Astrocyte of the spinal cord (primary cell): ENCODE measurements at places on chromosomes 16 and 17.
A peak's percentile ranks its signal among the peaks of the same experiment; 100 is the strongest.

DNA sequence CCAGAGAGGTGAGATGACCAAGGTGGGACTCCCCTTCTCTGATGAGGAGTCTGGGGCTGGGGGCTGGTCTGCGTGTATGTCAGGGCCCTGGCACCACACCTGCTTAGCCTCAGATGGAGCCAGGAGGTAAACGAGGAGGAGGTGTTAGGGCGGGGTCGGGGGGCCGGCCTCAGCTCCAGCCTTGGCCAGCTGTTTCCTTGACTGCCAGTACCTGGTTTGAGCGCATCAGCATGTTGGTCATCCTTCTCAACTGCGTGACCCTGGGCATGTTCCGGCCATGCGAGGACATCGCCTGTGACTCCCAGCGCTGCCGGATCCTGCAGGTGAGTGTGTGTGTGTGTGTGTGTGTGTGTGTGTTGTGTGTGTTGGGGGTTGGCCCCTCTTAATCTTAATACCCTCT, 8.1 kb downstream of the CACNA1G start:
- DNase-seq: no peak

GRCh38 chr17:2259769-2260536, 43.6 kb downstream of the SMG6 start:
- DNase-seq: peak; percentile 54

DNA sequence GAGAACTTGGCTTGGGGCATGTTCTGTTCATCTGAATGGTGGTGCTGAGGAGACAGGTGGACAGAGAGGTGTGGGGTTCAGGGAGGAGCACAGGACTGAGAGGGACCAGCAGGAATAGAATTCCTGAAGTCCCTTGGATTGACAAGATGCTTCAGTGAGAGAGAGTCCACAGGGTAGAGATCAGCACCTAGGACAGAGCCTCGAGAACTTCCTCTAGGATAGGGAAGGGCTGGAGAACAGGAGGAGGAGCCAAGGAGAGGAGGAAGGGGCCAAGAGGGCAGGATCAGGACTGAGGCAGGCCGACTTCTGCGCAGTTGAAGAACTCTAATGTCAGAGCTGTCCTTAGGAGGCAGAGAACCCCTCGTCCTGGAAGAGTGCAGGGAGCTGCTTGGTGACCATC, 138.4 kb downstream of the PRKCB start:
- no peak for DNase-seq

GRCh38 chr16:77207030-77207429, 7.8 kb downstream of the SYCE1L start:
- DNase-seq: no peak

DNA sequence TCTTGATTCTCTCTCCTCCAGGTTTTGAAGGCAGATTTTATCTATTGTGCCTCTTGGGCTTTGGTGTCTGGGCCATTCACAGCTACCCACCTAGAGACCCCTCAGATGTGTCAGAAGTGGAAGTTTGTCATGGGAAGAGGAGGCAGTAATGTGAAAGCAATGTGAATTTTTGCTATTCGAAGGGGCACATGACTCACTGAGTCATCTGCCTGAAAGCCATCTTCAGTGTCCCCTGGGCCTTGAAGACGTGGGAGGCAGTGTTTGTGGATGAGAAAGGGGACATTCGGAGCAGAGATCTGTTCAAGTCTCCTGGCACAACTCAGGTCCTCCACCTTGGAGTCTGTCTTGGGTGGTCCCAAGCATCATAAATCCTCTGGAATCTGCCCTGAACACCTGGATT, 530.2 kb downstream of the NPIPA7 start:
- no peak for DNase-seq

DNA sequence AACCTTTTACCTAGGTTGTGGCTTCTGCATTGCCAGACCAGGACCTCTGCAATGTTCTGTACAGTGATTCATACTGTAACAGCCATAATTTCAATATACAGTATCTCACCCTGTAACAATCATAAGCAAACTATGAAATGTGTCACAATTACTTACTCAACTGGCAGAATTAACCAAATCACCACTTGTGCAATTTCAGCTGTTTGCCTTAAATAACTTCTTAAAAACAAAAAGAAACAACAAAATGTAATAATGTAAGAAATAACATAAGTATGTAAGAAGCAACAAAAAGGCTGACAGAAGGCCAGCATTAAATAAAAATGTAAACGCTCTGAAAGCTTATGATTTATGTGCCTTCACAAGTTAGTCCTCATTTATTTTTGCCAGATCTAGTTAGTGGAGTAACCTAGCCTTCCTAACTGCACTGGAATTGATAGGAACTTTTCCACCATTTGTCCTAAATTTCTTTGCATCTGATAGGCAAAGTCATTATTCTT, 96.9 kb downstream of the SKAP1 start:
- DNase-seq: peak; percentile 36
